Activated CD8-positive, alpha-beta memory T cell treated with anti-CD3 and anti-CD28 coated beads for 24 hours (primary cell): ENCODE measurements at places on chromosomes 3 and 15.

- DNase-seq = no peak
Measured at GRCh38 chr15:73624530-73624929, 8.7 kb downstream of the NPTN start.

DNA sequence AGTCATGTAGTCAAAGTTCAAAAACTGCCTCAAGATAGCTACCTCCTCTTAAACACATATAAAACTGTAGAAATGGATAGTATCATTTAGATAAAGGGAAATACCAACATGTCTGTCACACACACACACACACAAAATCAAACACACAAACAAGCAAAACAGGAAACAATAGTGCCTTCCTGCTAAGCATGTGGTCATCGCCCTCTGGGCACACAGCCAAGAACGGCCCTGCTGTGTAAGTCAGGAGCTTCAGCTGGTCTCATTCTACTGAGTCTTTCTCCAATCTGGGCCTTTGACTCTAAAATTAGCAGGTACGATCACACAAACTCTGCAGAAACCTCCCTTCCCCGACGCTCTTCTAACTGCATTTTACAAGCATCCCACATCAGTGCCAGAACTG is 272.2 kb upstream of the CHRNA7 start:
- DNase-seq = no peak

DNA sequence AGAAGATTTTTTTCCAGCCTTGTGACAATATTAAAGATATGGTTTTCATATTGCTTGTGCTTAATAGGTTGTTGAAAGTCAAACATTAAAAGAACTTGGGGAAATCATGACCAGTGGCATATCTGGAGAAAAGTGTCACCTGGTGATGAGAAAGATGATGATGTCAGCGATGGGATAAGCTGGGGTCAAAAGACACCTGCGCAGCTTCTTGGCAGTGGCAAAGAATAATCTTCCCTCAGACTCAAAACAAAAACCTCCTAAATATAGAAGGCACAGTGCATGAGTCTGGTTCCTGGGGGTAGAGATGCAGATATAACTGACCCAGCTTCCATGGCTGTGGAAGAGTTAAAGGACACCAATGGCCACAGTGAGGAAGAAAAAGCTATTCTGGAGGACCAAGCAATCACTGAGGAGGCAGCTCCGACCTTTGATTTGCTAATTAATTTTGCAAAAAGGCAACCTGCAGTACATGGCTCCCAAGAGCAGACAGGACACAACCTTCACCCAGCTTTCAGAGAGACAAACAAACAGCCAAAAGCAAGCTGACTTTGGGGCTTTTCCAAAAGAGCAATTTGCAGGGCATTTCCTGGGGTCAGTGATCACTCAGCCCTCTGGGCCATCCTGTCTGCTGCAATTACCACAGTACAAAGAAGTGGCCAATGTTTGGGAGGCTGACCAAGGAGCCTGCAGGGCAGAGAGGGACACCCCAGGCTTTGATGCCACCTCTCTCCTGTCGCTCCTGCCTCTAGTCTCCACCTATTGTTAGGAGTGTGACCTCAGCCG is 17.6 kb upstream of the SEMA5B start:
- DNase-seq = no peak

- no peak for DNase-seq
Measured at GRCh38 chr3:23485922-23486321, 282.8 kb downstream of the UBE2E2 start.

DNA sequence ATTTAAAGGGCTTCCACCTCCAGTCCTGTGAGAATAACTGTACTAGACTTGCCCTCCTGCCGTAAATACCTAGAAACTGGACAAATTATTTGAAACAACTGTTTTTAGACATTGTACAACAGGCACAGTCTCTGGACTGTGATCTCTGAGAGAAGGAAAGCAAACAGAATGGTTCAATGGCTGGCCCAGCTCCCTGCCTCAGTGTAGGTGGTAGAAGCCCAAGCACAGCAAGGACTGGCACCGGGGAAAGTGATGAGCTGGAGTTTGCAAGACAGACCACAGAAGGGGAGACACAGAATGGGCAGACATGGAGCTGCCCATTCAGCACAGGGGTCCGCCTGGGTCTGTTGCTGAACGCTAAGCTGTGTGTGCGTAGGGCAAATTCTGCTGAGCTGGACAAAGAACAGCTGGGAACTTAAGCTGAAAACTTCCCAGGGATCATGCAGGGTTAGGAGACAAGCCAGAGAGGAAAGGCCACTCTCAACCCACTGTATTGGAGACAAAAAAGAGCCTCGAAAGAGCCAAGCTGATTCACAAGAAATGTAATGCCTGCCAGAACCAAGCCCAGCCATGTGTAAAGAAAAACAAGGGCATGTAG is 52.6 kb upstream of the SEC61A1 start:
- DNase-seq = peak; percentile 15

DNA sequence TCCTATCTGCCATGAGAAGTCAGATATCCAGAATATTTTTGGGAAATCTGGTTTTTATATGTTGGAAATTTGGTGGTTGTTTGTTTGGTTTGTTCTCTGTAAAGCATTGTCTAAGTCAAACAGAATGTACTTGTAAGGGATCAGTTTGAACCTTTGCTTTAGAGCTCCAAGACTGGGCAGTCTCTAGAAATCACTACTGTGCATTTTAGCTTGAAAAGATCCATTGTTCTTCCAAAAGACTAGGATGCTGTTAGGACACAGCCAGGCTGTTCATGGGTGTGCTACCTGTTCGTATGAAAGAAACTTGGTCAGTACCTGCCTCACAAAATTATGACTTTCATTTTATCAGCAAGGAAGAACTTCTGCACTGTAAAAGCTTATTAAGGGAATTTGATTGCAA is 182.6 kb downstream of the WDR72 start:
- no peak for DNase-seq

DNA sequence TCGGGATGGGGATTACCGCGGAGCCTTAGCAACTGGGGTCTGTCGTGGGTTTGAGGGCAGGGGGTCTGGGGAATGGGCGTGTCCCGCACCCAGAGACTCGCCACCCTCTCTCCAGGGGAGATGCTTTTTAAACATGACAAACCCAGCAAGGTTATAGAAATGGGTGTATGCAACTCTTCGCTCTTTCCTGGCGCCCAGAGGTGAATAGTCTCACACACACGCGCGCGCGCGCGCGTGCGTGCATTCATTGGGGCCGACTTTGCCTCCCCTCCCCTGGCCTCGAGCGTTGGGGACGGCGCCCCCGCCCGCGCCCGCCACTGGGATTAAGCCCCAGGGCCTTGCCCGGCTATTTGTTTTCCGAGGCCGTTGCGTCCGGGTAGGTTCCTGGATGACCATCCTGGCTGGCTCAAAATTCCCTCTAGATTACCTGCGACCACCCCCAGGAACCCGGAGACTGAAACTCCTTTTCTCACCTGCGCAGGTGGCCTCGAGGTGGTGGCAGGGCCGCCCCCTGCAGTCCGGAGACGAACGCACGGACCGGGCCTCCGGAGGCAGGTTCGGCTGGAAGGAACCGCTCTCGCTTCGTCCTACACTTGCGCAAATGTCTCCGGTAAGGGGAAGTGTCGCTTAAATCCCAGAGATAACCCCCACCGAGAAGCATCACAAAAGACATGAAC is 777 bp downstream of the GPR160 start:
- DNase-seq = peak; percentile 67
